ENCODE measurements at places on chromosomes 6 and 20.

GRCh38 chr6:157778719-157779118 is 44.3 kb upstream of the SNX9 start:
- DNase-seq = no peak

- DNase-seq = no peak
These were observed 2.0 kb downstream of the LST1 start for GRCh38 chr6:31587791-31588777.

DNA sequence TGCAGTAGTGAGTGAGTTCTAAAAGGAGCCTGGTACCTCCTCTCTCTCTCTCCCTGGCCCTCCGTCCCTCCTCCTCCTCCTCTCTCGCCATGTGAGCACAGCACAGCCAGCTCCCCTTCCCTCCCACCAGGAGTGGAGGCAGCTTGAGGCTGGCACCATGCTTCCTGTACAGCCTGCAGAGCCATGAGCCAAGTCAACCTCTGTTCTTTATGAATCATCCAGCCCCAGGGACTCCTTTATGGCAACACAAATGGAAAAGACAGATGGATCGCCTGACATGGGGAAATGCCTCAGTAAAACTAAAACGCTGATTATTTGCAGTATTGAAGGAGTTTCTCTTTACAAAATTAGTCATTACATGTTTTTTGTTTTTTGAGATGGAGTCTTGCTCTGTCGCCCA is 233.7 kb upstream of the ARID1B start:
- no peak for DNase-seq

DNA sequence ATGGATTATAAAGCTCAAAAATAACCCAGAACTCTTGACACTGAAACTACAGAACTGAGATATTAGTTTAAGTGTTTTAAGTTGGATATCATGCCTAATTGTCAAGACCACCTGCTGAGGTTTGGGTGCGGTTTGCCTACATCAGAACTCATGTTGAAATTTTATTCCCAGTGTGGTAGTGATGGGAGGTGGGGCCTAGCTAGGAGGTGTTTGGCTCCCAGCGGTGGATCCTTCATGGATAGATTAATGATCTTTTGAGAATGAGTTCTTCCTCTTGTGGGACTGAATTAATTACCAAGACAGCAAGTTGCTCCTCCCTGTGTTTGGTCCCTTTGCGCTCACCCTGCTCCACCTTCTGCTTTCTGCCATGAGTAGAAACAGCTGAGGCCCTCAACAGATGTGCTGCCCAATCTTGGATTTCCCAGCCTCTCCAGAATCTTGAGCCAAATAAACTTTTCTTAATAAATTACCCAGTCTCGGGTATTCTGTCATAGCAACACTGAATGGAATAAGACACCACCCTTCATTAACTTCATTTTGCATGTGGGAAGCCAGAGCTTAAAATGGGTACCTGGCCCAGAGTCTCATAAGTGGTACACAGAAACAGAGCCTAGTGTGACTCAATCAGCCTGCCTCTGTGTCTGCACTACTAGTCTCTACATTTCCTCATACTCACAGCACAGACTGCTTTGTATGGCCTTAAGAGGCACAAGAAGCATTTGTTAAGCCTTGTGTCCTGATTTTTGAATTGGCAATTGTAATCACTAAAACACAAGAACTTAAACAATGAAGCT is 158.4 kb downstream of the IBTK start:
- no peak for DNase-seq

GRCh38 chr6:39951716-39952115 is 17.5 kb upstream of the MOCS1 start:
- no peak for DNase-seq

DNA sequence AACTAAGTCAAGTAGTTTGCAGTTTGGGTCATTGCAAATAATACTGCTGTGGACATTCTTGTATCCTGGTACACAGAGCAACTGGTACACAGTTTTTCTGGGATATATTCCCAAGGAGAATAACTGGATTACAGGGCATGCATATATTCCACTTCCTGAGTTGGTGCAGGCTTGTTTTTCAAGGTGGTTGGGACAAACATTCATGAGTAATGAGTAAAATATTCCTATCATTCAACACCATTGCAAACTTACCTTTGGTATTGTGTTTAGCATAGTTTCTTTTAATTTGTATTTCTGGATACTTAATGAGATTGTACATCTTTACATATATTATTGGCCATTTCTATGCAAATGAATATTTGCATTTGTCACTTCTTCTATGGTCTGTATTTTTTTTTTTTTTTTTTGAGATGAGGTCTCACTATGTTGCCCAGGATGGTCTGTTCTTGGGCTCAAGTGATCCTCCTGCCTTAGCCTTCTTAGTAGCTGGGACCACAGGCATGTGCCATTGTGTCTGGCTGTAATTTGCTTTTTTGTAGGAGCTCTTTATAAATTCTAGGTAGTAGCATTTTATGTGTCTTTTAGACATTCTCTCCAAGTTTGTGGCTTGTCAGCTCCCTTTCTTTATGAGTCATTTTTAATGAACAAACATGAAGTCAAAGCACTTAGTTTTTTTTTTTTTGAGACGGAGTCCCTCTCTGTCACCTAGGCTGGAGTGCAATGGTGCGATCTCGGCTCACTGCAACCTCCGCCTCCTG is 158.7 kb downstream of the SOX4 start:
- DNase-seq = no peak

DNA sequence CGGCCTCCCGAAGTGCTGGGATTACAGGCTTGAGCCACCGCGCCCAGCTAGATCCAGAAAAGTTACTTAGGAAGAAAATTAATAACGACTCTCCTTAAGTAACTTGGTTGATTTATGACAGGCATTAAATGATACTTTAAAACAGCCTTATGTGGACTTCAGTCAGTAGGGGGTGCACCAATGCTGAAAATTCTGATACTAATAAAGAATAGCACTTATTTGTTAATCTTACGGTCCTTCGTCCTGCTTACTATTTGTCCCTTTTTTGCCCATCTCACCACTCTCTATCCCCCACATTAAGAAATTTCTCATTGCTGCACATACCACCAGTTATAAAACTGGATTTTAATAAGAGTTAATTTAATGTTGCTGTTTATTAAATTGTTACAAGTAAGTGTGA is 12.7 kb upstream of the PRELID3B start:
- no peak for DNase-seq
